ENCODE measurements at places on chromosomes 1 and 21.

GRCh38 chr1:230849451-230850224 is 18.7 kb downstream of the C1orf198 start:
- DNase-seq: no peak

DNA sequence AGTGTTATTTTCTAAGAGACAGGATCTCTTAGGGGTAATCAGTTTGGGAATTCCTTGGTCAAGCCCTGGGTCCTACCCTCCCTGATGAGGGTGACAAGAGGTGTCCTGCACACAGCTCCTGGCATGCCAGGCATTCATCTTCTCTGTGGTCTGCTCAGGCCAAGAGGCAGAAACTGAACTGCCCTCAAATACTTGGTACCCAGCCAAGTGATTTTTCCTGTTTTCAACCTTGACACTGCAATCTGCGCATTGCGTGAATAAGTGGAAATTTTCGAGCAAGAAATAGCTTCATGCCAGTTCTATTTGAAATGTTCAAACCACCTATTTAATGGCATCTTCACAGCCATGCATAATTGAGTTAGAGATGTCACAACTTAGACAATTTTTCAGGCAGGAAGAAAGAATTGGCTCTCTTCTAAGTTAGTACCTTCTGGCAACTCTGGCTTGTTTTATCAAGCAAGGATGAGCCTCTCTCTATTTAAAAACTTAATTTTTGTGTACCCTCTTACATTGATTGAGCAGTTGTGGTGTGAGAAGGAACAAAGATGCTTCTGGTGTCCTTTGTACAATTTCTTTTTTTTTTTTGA is 27.0 kb downstream of the DNM3 start:
- no peak for DNase-seq

- DNase-seq: no peak
Measured at GRCh38 chr1:183000167-183000962, 22.9 kb upstream of the LAMC1 start.

DNA sequence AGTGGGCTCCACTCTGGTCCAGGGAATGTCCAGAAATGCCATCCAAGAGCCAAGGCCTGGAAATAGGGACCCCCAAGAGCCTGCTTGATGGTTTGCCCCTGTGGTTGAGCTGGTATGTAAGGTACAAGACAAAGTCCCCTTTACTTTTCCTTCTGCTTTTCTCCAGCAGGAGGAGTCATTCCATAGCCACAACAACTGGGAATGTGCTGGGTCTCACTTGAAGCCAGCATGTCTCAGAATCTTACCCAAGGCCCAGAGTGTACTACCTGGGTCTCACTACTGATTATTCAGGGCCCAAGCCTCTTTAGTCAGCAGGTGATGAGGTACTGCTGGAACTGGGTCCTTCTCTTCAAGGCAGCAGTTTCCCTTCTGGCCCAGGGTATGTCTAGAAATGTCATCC is 62.1 kb upstream of the CD55 start:
- no peak for DNase-seq

- no peak for DNase-seq
Measured at GRCh38 chr1:211313392-211313791, 13.2 kb upstream of the TRAF5 start.

DNA sequence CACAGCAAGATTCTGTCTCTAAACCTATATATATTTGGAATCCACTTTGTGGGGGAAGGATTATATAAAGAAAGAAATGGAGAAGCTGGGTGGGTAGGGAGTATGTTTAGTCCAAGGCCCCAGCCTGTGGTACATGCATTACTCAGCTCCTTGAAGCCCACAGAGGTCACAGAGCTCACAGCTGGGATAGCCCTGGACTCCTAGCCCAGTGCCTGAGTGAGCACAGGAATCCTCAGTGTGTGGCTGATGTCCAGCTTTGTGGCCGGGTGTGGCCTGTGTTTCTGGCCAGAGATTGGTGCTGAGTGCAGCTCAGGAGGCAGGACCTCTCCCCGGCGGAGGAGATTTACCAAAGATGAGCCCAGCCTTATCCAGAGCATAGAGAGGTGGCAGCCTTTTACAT is 7.6 kb downstream of the CAPN9 start:
- no peak for DNase-seq

- no peak for DNase-seq
Measured at GRCh38 chr1:30732277-30732996, 9.1 kb upstream of the MATN1 start.

DNA sequence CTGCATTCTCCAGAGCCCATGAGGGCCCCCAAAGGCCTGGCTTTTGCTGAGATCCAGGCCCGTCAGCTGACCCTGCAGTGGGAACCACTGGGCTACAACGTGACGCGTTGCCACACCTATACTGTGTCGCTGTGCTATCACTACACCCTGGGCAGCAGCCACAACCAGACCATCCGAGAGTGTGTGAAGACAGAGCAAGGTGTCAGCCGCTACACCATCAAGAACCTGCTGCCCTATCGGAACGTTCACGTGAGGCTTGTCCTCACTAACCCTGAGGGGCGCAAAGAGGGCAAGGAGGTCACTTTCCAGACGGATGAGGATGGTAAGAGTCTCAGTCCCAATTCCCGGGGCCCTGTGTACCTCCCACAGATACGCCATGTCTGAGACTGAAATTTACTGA is 39.1 kb downstream of the PTPRU start:
- DNase-seq: no peak

- no peak for DNase-seq
Measured at GRCh38 chr21:38380481-38381137, 117.7 kb downstream of the ERG start.

- DNase-seq: no peak
Measured at GRCh38 chr1:115976062-115976920, at the start of gene SLC22A15. TSS of gene SLC22A15 (plus strand) at chr1:115976513. CDS start at chr1:115976628, 115 bp downstream.

- no peak for DNase-seq
Measured at GRCh38 chr1:5477716-5478115, 514.5 kb downstream of the NPHP4 start.

DNA sequence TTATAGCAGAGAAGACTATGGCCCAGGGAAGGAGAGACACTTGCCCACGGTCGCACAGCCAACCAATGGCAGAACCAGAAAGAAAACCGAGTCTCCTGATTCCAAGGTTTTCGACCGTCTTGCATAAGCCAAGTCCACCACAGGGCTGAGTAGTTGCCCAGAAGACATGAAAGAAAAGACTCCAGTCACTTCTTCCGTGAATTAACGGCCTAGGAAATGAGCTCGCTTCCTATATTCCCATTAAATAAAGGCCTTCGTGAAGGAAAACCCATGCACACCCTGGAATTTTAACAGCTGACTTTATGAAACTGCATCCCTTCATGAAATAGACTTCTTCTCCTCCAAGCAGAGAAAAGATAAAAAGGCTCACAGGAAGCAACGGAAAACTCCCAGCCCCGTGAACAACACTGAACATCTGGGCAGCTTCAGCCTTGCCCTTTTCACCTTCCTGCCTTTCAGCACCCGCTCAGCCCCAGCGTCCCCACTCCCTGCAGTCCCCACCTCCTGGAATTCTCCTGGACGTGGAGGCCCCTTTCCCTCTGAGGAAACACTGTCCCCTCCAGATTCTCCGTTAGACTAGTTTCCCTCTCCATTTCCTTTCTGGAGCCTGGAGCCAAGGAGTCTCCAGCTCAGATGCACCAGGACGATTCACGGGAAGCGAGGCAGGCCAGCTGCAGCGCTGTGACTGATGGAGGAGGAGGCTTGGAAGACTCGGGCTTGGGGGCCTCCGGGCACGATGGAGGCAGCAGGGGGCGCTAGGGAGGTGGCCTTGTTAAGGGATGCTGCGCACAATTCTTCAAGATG is 2.7 kb upstream of the MYOC start:
- DNase-seq: peak; percentile 65

- no peak for DNase-seq
Measured at GRCh38 chr1:230189341-230189740, 122.3 kb downstream of the GALNT2 start.

GRCh38 chr1:6384962-6385361 is 8.6 kb downstream of the ACOT7 start:
- no peak for DNase-seq

DNA sequence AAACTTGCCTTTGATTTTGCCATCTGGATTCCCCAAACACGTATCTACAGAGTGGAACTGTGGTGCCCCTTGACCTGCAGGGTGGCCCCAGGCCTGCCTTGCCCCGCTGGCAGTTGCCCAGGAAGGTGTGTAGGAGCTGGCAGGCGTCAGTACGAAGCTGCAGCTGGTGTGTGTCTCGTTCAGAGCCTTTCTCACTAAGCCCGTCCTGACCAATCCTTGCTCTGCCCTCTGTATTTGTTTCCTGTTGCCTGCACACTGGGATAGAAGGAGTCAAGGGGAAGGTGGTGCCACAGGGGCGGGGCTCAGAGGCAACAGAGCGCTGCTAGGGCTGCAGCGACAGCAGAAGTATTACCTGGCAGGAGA is 5.2 kb upstream of the VSIG8 start:
- no peak for DNase-seq

DNA sequence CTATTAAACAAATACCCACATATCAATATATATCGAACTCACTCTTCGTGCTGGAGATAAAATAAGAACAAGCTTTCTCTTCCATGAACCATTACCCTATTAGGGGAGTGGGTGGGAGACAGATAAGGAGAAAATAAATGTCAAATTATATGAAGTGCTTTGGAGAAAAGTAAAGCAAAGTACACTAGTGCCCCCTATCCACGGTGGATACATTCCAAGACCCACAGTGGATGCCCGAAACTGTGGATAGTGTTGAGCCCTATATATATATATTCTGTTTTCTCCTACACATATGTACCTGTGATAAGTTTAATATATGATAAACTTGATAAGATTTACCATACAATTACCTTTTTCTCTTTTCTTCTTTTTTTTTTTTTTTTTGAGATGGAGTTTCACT is 54.6 kb downstream of the FH start:
- no peak for DNase-seq

DNA sequence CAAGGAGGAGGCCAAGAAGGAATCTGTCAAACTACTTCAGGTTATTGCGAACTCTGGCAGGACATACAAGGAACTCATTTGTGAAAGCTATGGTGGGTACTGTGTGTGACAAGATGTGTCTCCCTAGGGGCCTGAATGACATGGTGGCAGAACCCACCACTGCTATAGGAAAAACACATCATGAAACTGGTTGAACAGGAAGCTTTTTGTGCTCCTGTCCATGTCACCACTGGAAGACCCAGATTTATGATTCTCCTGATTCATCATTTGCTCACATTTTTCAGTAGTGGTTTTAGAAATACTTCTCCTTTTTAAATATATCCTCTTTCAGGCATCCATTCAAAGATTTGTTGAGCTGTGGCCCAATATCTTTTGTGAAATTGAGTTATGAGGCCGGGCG is 23.6 kb downstream of the ARMH1 start:
- no peak for DNase-seq

DNA sequence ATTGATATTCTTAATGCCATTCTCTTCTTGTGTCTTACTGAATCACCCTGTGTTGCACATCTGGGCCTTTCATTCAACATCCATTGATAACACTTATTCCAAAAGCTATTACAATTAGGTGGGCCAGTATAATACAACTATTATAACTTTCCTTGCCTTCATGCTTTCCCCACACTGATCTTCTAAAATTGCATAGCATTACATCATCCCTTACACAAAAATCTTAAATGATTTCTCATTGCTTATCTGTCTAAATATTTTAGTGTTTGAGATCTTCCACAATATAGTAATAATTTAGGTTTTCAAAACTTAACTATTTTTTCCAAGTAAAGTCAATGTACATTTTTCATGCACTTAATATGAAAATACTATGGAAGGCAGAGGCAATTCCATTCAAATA is 1634.1 kb downstream of the PLA2G4A start:
- no peak for DNase-seq

GRCh38 chr1:234840253-234840652 is 230.3 kb upstream of the IRF2BP2 start:
- no peak for DNase-seq

GRCh38 chr1:117575586-117576225 is 30.1 kb upstream of the TENT5C start:
- DNase-seq: no peak
